ENCODE measurements at places on chromosomes 6 and 20. TPM values are rescaled to one million over a fixed set of nuclear protein-coding genes. Genes with fewer than 3 reads are reported as not detected.

Gene VSX1
- total RNA-seq: 4.2 TPM

Gene CPXM1
- not detected for total RNA-seq

Gene CRISP2
- total RNA-seq: not detected

Gene MYB
- not detected for total RNA-seq

Gene UBE2C
- not detected for total RNA-seq

Gene ADGRB3
- total RNA-seq: 117 TPM

Gene MUC21
- not detected for total RNA-seq

Gene BMP6
- 10.4 TPM for total RNA-seq

Gene SNAP25
- 2,323 TPM for total RNA-seq

Gene SESN1
- 58.0 TPM for total RNA-seq

Gene GSTA3
- total RNA-seq: not detected

Data from dorsolateral prefrontal cortex (tissue), 122 donors.